ENCODE measurements at places on chromosomes 2 and 18. TPM values are rescaled to one million over a fixed set of nuclear protein-coding genes. Genes with fewer than 3 reads are reported as not detected.
A peak's percentile ranks its signal among the peaks of the same experiment; 100 is the strongest.

- DNase-seq, result no peak
- no peak overlapping the region for H3K27ac ChIP-seq
- H3K27me3 ChIP-seq, result no peaks in the 10 kb centered on the region
- H3K36me3 ChIP-seq, result no peaks in the 10 kb centered on the region
- H3K4me1 ChIP-seq, result no peaks in the 10 kb centered on the region
Observed at GRCh38 chr18:42141439-42141838, 186.4 kb downstream of the PIK3C3 start.

GRCh38 chr18:5625076-5625475 is 81.3 kb upstream of the EPB41L3 start:
- no peaks in the 10 kb centered on the region for H3K36me3 ChIP-seq
- H3K4me3 ChIP-seq, result no peak overlapping the region
- H3K27me3 ChIP-seq, result peaks cover 59% of the 10 kb centered on the region
- no peak for DNase-seq
- no peak overlapping the region for H3K27ac ChIP-seq

DNA sequence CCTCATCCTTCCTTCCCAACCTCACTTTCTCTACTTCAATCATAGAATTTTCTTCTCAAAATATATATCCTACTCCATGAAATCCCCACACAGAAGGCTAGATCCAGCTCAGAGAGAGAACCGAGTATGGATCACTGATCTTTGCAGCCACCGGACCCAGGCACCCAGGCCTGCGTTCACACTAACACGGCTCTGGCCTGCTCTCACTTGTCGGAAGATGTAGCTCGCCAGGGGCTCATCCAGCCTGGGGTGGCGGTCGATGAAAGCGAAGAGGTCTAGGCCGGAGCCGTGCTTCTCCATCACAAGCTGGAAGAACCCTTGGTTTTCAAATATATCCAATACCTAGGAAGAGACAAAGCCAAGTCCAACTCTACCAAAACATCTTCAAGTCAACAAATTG is 12.7 kb upstream of the MTERF4 start:
- H3K27ac ChIP-seq, result no peak overlapping the region
- peaks cover 6% of the 10 kb centered on the region for H3K36me3 ChIP-seq
- H3K4me3 ChIP-seq, result no peak overlapping the region
- no peaks in the 10 kb centered on the region for H3K27me3 ChIP-seq
- DNase-seq, result peak; percentile 70
- no peaks in the 10 kb centered on the region for H3K4me1 ChIP-seq

CNDP2 gene
- total RNA-seq, result 301 TPM

RPRD1A gene
- total RNA-seq, result 37.3 TPM

DNA sequence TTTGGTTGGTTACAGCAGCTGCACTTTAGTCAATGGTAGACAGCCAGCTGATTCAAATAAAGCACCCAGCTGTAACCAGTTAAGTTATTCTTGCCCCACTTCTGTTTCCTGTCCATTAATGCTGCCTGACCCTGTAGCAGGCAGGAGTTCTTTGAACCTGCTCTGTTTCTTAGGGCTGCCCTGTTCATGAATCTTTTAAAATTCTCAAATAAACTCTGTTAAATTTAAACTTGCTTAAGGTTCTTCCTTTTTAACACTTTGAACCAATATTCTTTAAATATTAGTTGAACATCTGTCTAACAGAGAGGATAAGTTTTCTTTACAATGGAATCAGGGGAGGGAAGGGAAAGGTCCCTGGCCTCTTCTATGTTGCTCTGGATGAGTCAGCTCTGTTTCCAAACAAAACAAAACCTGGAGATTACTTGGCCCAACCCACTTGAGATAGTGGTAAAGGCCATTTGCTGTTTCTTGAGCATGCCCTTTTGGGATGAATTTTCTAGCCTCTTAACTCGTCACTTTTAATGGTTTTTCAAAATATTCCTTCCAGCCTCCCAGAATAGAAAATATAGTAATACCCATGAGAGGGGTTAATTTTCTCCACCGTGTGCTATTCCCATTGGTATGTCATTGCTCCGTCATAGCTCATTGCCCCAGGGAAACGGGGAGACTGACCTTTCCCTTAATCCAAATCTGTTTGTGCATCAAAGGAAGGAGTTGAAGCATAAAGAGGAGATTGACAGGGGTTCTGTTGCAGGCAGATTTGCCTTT is 112.1 kb upstream of the FHL2 start:
- H3K4me1 ChIP-seq, result no peaks in the 10 kb centered on the region
- H3K27ac ChIP-seq, result no peak overlapping the region
- H3K4me3 ChIP-seq, result no peak overlapping the region
- H3K36me3 ChIP-seq, result no peaks in the 10 kb centered on the region
- peaks cover 7% of the 10 kb centered on the region for H3K27me3 ChIP-seq

NEB gene
- total RNA-seq, result 1.3 TPM

DNA sequence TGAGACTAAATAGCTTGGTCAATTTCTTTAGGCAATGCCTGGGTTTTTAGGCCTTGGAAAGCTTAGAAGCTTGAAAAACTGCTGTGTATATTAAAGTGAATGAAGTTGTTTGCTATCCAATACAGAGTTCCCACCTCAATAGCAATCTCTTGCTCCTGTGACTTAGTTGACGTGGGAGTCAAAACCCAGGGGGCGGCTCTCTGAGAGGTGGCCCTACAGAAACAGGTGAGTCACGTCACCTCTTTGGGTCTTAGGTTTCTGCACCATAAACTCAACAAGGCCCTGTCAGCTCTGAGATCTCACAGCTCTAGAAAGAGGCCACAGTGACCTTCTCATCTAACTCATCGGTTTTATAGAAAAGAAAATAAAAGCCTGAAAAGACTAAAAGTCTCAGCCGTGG is 79.6 kb downstream of the ADD2 start:
- H3K27me3 ChIP-seq, result no peaks in the 10 kb centered on the region
- no peak overlapping the region for H3K4me3 ChIP-seq
- no peak for DNase-seq
- H3K27ac ChIP-seq, result no peak overlapping the region
- H3K36me3 ChIP-seq, result no peaks in the 10 kb centered on the region
- no peaks in the 10 kb centered on the region for H3K4me1 ChIP-seq

VIT gene
- 0.20 TPM for total RNA-seq

DPP10 gene
- total RNA-seq, result 0.82 TPM

DNA sequence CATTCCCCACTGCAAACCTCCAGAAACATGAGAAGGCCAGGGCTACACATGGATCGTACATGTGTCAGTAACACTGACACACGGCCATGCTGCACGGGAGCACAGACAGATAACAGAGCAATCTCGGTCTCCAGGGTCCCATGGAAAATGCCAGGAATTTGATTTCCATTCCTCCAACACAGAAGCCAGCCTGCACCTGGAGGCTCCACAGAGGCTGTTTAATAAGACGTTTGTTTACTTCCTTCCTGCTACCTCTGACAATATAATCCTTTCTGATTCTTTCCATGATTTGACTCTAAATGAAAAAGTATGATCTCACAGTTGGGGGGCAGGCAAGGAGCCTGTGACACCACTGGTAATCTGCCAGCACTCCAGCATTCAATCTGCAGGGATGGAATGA is 210.9 kb upstream of the DDX18 start:
- no peak for DNase-seq
- no peak overlapping the region for H3K27ac ChIP-seq
- no peaks in the 10 kb centered on the region for H3K36me3 ChIP-seq

GRCh38 chr2:98928242-98928641 is 7.8 kb downstream of the CRACDL start:
- no peaks in the 10 kb centered on the region for H3K4me1 ChIP-seq
- H3K27ac ChIP-seq, result no peak overlapping the region
- H3K36me3 ChIP-seq, result no peaks in the 10 kb centered on the region
- no peak for DNase-seq
- no peak overlapping the region for H3K4me3 ChIP-seq

LIMS4 gene
- 2.0 TPM for total RNA-seq

DNA sequence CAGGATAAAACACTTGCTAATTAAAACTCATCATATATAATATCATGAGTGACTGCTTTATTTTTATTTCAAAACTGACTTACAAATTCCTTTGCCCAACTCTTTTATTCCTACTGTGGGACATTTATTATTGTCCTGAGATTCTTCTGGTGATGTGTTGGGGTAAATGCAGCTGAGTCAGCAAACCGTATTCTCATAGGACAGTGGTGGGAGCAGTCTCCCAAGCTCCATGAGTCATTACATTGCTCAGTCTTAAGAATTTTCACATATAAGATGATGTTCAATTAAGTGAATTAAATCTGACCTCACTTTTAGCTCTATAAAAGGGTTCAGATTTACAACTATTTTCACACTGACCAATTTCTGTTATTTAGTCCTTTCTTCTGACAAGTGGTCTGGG is 1530.7 kb downstream of the LRP1B start:
- DNase-seq, result no peak
- no peaks in the 10 kb centered on the region for H3K36me3 ChIP-seq
- H3K4me3 ChIP-seq, result no peak overlapping the region
- no peak overlapping the region for H3K27ac ChIP-seq

Data from left lung (tissue), 14 donors.